ENCODE measurements at places on chromosomes 6 and 20.

GRCh38 chr20:2658414-2659354, 5.3 kb downstream of the IDH3B start:
- H3K27ac ChIP-seq = no peak overlapping the region
- H3K4me1 ChIP-seq = peaks cover 8% of the 10 kb centered on the region
- no peaks in the 10 kb centered on the region for H3K27me3 ChIP-seq
- DNase-seq = no peak

- H3K36me3 ChIP-seq = no peaks in the 10 kb centered on the region
- H3K27ac ChIP-seq = peak overlapping the region; percentile 33
- no peak for DNase-seq
- no peak overlapping the region for H3K4me3 ChIP-seq
- H3K4me1 ChIP-seq = peaks cover 8% of the 10 kb centered on the region
- no peaks in the 10 kb centered on the region for H3K27me3 ChIP-seq
Measured at GRCh38 chr20:35791821-35792220, 20.0 kb downstream of the PHF20 start.

DNA sequence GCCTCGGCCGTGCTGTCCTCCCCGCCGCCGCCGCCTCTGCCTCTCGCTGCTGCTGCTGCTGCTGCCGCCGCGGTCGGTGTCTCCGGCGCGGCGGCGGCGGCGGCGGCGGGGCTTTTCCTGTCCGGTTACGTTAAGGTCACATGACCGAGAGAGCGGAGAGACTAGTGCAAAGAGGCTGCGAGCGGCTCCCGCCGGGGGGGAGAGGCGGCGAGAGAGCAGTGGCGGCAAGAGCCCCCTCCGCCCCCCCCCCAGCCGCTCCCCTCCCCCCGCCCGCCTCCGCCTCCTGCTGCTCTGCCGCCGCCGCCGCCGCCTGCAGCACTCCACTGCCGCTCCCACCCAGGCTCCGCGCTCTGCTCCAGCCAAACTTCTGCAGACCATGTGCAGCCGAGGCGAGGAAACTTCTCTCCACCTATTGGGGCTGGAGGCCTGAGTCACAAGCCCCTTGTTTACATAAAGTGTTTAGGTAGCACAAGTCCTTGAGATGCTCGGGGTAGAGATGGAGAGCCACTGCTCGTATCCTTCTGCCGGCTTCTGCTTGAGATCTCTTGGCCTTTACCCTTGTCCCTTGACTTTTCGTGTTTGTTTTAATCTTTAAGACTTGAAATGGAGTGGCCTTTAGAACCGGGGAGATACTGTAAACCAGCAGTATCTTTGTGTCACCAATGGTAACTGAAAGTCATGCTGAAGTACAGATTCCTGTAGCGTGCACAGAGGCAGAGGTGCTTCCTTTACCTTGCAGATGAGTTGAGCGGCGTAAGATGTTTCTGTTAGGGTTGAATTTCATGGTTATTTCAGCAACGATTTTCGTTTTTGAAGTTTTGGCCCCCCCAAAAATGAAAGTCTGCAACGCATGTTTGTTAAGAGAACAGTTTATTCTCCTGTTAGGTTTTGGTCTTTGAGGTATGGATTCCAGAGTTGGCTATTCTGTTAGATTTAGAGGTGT, at the start of gene ZBTB2:
TSS of gene ZBTB2 (minus strand) at position 89 of the 943 bp plus-strand sequence. CDS start 17,922 bp downstream, outside the sequence.
- no peaks in the 10 kb centered on the region for H3K27me3 ChIP-seq
- peak within 1 kb of the TSS; percentile 85 for H3K4me3 ChIP-seq

- H3K4me1 ChIP-seq = no peaks in the 10 kb centered on the region
- H3K27ac ChIP-seq = no peak overlapping the region
- H3K36me3 ChIP-seq = peaks cover 24% of the 10 kb centered on the region
- H3K4me3 ChIP-seq = no peak overlapping the region
- DNase-seq = no peak
Measured at GRCh38 chr20:49831770-49832631, 19.4 kb downstream of the SLC9A8 start.

GRCh38 chr6:22601984-22602383, 32.6 kb downstream of the HDGFL1 start:
- no peak for DNase-seq
- no peak overlapping the region for H3K4me3 ChIP-seq
- H3K27ac ChIP-seq = no peak overlapping the region
- H3K4me1 ChIP-seq = no peaks in the 10 kb centered on the region

- no peak for DNase-seq
- no peak overlapping the region for H3K4me3 ChIP-seq
- H3K36me3 ChIP-seq = peaks cover 3% of the 10 kb centered on the region
Measured at GRCh38 chr20:13526551-13526950, 112.2 kb downstream of the TASP1 start.

- peak overlapping the region; percentile 81 for H3K4me3 ChIP-seq
- no peaks in the 10 kb centered on the region for H3K36me3 ChIP-seq
- H3K4me1 ChIP-seq = peaks cover 13% of the 10 kb centered on the region
- no peak for DNase-seq
- H3K27me3 ChIP-seq = no peaks in the 10 kb centered on the region
Measured at GRCh38 chr6:34791164-34791700, 651 bp upstream of the BLTP3A start.

GRCh38 chr20:20327746-20328145, 40.2 kb upstream of the INSM1 start:
- no peak overlapping the region for H3K4me3 ChIP-seq
- no peak overlapping the region for H3K27ac ChIP-seq
- no peak for DNase-seq
- H3K36me3 ChIP-seq = no peaks in the 10 kb centered on the region

GRCh38 chr6:56328728-56329090, 81.3 kb upstream of the COL21A1 start:
- no peaks in the 10 kb centered on the region for H3K4me1 ChIP-seq
- no peak overlapping the region for H3K27ac ChIP-seq
- H3K36me3 ChIP-seq = no peaks in the 10 kb centered on the region
- DNase-seq = no peak
- H3K27me3 ChIP-seq = no peaks in the 10 kb centered on the region

- DNase-seq = no peak
- no peaks in the 10 kb centered on the region for H3K4me1 ChIP-seq
- no peaks in the 10 kb centered on the region for H3K27me3 ChIP-seq
- H3K4me3 ChIP-seq = no peak overlapping the region
Measured at GRCh38 chr20:56451056-56451765, 17.2 kb upstream of the RTF2 start.

DNA sequence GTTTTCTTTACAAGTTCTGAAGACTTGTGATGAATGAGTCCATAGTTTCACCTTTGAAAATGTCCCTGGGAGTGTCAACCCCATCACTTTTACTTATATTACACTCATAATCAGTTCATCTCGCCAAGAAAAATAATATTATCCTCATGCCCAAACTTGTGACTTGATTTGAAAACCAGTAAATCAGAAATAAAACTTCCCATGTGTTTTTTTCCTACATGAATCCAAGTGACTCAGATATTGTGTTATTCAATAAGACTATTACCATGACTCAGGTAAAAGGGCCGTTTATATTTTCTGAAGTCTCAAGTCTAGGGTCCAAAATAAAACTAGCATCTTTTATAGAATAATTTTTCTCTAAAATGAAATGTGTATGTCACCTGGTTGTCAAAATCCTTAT, 15.8 kb upstream of the CYP24A1 start:
- no peaks in the 10 kb centered on the region for H3K27me3 ChIP-seq
- no peaks in the 10 kb centered on the region for H3K4me1 ChIP-seq
- no peak overlapping the region for H3K4me3 ChIP-seq
- H3K27ac ChIP-seq = no peak overlapping the region

GRCh38 chr6:152583888-152584287, 53.3 kb downstream of the SYNE1 start:
- no peak overlapping the region for H3K27ac ChIP-seq
- no peaks in the 10 kb centered on the region for H3K4me1 ChIP-seq
- H3K36me3 ChIP-seq = no peaks in the 10 kb centered on the region
- DNase-seq = no peak
- H3K4me3 ChIP-seq = no peak overlapping the region

DNA sequence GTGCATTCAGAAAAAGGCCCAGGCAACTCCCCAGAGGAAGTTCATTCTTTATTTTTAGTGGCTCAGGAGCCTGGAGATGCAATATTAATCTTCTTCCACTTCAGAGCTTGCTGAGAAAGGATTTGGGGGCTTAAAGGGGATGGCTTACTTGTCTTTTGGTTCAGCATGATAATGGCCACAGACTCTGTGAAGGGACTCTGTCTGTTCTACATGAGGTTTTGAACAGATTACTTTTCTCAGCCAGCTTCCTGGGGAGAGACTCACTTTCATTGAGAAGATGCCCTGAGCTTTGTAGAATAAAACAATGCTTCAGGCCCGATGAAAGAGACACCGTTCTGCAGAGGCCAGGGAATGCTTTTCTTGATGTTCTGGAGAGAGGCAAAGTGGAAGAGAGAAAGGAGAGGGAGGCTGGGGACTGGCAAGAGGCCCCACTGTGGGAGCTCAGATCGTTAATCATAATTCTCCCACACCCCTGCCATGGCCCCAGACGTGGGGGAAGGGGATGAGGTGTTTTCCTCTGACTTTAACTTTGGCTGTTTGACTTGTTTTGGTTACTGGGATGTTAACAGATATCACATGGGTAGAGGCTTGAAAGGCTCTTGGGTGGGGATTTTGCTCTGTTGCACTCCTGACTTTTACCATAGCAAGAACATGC, 19.1 kb downstream of the SCP2D1 start:
- H3K27ac ChIP-seq = no peak overlapping the region
- no peaks in the 10 kb centered on the region for H3K36me3 ChIP-seq
- no peaks in the 10 kb centered on the region for H3K27me3 ChIP-seq
- peaks cover 11% of the 10 kb centered on the region for H3K4me1 ChIP-seq
- DNase-seq = no peak
- H3K4me3 ChIP-seq = no peak overlapping the region

DNA sequence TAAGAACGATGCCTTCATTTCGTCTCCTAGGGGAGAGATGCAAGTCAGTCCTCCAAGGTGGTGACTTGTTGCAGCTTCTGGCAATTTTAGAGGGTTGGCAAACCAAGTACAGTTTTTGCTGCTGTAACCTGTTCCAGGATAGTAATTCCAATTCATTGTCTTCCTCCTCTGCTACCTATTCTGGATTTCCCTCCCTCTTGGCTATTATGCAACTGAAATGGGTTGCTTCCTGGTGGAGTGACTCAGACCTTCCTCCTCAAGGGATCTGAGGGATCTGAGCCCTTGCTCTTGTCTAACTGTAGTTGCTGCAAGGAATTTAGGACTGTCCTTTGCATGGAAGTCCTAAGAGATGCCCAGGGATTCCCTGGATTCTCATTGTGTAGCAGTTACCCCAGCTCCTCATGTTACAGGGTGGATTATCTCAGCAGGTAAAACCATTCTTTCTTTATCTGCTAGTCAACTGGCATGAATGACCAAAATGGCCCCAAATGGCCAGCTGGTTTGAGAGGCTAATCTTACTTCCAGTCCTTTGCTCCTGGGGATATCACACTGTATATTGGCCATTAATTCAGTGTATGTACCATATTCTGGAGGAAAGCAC, 17.6 kb upstream of the ELMO2 start:
- H3K4me3 ChIP-seq = no peak overlapping the region
- no peak overlapping the region for H3K27ac ChIP-seq
- no peaks in the 10 kb centered on the region for H3K4me1 ChIP-seq
- no peak for DNase-seq
- H3K27me3 ChIP-seq = no peaks in the 10 kb centered on the region

DNA sequence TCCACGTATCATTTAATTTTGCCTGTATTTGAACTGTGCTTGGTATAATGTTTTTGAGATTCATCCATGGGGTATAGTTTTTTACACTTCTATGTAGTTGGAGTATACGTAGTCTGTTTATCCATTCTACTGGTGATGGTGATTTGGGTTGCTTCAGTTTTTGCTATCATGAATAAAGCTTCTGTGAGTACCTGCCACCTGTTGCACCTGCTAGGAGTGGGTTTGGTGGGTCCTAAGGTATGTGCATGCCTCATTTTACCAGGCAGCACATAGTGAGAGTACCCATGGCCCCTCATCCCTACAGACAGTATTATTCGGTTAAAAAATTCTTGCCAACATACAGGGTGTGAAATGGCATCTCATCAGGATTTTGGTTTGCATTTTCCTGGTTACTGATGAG, 92.9 kb downstream of the DNAH8 start:
- no peak overlapping the region for H3K27ac ChIP-seq
- no peak overlapping the region for H3K4me3 ChIP-seq
- no peaks in the 10 kb centered on the region for H3K27me3 ChIP-seq
- DNase-seq = no peak

DNA sequence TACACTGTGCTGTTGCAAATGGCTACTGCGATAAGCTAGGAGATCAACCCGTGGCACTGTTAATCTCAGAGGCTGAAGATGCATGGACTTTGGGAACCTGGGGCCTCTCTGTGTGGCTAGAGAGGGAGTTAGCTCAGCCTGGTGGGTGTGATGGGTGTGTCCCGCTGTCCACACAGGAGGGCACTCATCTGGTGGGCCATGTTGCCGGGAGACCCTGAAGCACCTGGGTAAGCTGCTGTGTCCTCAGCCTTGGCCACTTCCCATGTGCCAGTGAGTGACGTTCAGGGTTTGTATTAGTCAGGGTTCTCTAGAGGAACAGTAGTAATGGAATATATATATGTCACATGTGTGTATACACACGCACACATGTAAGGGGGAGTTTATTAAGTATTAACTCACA, 132.7 kb downstream of the ERMARD start:
- no peaks in the 10 kb centered on the region for H3K36me3 ChIP-seq
- no peak overlapping the region for H3K27ac ChIP-seq
- no peak for DNase-seq
- H3K4me3 ChIP-seq = no peak overlapping the region
- no peaks in the 10 kb centered on the region for H3K4me1 ChIP-seq

GRCh38 chr20:63071541-63072181, 64.9 kb upstream of the BHLHE23 start:
- no peak overlapping the region for H3K27ac ChIP-seq
- no peaks in the 10 kb centered on the region for H3K36me3 ChIP-seq
- no peak overlapping the region for H3K4me3 ChIP-seq
- H3K4me1 ChIP-seq = peaks cover 4% of the 10 kb centered on the region

GRCh38 chr6:63904650-63905248, 269.1 kb downstream of the PHF3 start:
- no peak overlapping the region for H3K27ac ChIP-seq
- no peaks in the 10 kb centered on the region for H3K4me1 ChIP-seq

GRCh38 chr20:45153147-45153546, 21.6 kb upstream of the PI3 start:
- no peak for DNase-seq
- no peak overlapping the region for H3K4me3 ChIP-seq
- no peaks in the 10 kb centered on the region for H3K36me3 ChIP-seq
- no peaks in the 10 kb centered on the region for H3K27me3 ChIP-seq
- H3K4me1 ChIP-seq = no peaks in the 10 kb centered on the region
- H3K27ac ChIP-seq = no peak overlapping the region

- no peak for DNase-seq
- no peak overlapping the region for H3K4me3 ChIP-seq
- H3K4me1 ChIP-seq = no peaks in the 10 kb centered on the region
- H3K27ac ChIP-seq = no peak overlapping the region
Measured at GRCh38 chr6:96862560-96862959, 25.3 kb upstream of the GPR63 start.

GRCh38 chr20:3109350-3110302, 25.1 kb upstream of the AVP start:
- no peak overlapping the region for H3K27ac ChIP-seq
- no peak for DNase-seq
- H3K36me3 ChIP-seq = peaks cover 27% of the 10 kb centered on the region
- no peaks in the 10 kb centered on the region for H3K27me3 ChIP-seq
- no peak overlapping the region for H3K4me3 ChIP-seq
